ENCODE measurements at places on chromosomes 16 and 17.

DNA sequence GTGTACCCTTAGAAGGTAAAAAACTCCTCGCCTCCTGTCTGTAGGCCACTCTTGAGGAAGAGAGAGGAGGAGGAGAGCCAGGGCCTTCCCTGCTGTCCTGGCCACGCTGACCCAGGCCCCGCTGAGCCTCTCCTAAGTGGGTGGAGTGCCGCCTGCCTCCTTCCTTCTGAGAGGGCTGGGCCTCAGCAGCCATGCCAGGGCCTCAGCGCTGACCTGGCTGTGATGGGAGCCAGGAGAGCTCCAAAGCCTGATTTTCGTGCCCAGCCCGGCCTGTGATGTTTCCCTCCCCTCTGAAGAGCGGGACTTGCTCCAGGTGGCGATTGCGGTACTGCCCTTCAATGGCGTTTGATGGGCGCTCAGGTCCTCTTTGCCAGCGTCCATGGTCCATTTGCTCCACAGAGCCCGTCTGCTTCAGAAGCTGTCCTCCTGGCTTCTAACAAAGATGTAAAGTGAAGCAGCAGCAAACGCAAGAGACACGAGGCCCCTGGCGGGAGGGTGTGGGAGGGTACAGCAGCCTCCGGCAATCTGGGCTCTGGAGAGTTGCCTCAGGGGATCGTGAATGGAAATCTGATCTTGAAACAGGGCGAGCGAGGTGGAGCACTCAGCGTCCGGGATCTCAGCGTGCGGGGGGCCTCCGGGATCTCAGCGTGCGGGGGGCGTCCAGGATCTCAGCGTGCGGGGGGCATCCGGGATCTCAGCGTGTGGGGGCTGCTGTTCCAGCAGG, 93.5 kb downstream of the NPIPB11 start:
- peak; percentile 82 for DNase-seq

GRCh38 chr16:89505204-89506112, 2.7 kb upstream of the SPG7 start:
- peak; percentile 93 for DNase-seq

DNA sequence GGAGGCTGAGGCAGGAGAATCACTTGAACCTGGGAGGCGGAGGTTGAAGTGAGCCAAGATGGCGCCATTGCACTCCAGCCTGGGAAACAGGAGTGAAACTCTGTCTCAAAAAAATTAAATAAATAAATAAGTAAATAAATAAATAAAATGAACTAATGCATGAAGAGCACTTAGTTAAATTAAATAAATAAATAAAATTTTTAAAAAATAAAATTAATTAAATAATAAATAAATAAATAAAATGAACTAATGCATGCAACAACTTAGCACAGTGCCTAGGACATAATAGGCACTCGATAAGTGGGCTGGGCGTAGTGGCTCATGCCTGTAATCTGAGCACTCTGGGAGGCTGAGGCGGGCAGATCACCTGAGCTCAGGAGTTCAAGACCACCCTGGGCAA, 15.6 kb upstream of the CEP20 start:
- DNase-seq: no peak

GRCh38 chr16:78490847-78491246, 391.4 kb downstream of the WWOX start:
- no peak for DNase-seq

DNA sequence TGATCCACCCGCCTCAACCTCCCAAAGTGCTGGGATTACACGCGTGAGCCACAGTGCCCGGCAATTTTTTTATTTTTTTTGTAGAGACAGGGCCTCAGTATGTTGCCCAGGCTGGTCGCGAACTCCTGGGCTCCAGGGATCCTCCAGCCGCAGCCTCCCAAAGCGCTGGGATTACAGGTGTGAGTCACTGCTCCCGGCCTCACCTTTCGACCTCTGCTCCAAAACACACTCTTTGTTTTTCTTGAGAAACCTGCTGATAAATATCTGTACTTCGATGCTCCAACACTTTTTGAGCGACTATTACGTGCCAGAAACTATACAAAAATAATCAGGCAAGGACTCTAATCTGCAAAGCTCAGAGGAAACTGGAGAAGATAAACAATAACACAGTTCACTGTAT, 1.0 kb downstream of the MED1 start:
- DNase-seq: no peak

DNA sequence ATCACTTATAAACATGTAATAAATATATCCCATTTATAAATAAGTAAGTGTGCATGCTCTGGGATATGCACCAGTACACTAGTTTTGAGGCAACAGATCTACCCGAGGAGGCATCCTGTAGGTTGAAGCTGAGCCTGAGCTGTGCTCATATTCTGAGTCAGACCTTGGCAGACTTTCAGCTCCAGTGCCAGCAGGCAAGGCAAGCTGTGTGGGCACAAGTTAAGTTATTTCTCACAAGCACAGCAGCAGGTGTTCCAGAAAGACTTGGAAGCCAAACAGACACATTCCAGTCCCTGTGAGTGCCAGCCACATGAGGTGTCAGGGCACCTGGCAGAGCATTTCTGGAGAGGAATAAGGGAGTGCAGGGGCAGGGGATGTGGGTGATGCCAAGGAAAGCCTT, 1.3 kb upstream of the CLEC19A start:
- DNase-seq: no peak

GRCh38 chr16:22694887-22695382, 119.0 kb upstream of the HS3ST2 start:
- DNase-seq: no peak

DNA sequence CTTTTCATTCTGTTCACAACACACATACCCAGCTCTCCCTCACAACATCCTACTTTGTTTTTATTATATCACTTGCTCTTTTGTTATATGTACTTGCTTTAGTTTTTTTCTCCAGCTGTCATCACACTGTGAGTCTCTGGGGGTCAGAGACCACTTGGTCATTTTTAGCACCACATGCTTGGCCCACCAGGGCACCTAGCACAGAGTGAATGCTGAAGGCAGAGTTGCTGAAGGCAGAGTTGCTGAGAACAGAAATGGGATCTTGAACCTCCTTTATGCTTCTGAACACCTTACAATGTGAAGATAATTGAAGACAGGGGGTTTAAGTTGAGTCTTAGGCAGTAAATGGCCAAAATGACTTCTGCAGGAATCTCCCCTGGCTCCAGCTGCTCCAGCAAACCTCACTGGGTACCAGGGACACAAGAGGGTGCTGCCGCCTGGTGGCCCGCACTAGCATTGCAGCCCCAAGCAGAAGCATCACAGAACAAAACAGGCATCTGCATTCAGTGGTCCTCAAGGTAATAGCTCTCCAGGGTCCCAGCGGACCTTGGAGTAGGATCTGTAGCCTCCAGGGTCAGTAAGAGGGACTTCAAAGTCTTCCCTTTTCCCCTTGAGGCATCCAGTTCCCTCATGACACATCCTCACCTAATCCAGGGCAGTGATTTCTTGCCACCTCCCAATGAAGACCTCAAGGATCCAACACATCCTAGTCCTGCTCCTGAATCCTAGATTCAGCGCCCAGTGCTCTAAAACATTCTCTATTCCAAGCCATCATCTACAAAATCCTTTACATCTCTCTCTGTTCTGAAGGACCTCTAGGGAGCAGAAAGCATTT, 1972.6 kb downstream of the TP53TG3F start:
- DNase-seq: no peak

- no peak for DNase-seq
Observed at GRCh38 chr17:74962622-74963394, 9.8 kb downstream of the HID1 start.

- peak; percentile 93 for DNase-seq
Observed at GRCh38 chr17:72392056-72393010, 271.5 kb downstream of the SOX9 start.

GRCh38 chr17:31453896-31454295, 62.4 kb downstream of the RAB11FIP4 start:
- no peak for DNase-seq

DNA sequence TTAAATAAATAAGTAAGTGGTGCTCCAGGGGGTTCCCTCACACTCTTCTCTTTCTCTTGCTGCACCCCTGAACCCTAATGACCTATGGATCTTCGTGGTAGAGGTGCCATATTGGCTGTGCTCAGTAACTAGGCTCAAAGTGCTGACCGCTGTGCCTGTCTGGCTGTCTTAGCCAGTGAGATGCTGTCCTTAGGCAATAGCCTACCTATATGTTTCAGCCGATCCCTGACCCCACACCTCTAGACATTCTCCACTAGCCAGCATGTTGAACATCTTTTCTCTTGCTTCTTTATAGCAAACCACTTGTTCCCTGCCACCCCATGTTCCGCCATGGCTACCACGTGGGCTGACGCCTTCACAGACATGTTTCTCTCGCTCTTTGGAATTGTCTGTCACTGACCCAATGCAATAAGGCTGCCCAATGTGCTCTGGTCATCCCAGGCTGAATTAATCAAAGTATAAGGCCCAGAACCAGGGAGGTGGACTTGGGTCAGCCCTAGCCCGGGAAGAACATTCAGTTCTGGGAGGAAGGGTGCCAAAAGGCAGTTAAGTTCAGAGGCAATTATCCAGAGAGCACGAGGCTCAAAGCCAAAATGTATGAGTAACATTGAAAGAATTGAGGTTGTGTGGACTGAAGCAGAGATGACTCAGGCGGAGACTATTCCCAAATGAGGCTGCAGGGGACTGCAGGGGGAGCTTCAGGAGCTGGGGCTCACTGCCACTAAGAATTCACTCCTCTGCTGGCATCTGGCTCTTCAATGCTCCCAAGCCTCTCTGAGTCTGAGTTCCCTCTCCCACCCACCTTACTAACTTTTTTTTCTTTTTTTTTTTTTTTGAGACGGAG, 28.7 kb upstream of the TNRC6A start:
- no peak for DNase-seq

GRCh38 chr16:12586701-12587100, 217.0 kb downstream of the CPPED1 start:
- DNase-seq: no peak

DNA sequence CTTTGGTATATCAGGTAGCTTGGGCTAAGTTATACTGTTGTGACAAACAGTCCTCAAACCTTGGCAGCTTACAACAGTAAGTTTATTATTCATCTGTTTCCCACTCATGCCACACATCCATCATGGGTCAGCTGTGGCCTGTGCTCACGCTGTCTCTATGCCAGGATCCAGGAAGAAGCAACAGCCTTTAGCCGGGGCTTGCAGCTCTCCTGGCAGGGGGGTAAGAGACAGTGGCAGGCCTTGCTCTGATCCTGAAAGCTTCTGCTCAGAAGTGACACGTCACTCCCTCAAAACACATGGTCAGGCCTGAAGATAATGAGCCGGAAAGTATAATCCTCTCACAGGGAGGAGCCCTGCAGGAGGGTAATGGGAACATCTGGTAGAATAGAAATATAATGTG, 377.6 kb downstream of the CPPED1 start:
- DNase-seq: no peak

DNA sequence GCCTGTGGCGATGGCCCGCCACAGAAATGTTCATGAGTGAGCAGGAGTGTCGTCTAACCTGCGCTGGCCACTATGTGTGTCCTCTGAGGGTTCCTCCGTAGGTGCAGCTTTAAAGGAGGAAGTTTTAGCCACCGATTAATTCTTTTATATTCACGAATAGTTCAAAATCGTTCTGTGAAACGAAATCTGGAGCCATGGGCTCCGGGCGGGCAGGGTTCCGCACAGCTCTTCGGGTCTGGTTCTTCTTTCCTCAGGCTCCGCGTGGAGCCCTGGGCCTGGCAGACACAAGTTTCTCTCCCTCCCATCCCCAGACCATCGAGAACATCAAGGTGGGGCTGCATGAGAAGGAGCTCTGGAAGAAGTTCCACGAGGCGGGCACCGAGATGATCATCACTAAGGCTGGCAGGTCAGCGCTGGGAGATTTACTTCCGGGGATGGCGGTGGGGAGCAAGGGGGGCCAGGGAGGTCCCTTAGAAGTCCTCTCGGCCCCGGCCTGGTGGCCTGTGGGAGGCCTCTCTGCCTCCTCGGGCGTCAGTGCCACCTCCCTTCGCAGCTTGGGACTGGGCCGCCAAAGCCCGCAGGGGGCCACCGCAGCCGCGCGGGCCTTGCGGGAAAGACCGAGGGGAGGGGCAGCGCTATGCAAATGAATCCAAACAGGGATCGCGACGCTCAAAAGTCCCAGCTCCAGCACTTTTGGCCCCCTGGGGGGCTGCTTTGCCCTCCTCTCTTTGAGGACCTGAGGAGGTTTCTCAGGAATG, 5.2 kb downstream of the TBX4 start:
- no peak for DNase-seq

GRCh38 chr17:27481327-27481726, 25.1 kb downstream of the KSR1 start:
- DNase-seq: no peak

- DNase-seq: peak; percentile 20
Observed at GRCh38 chr16:17237350-17237944, 233.3 kb downstream of the XYLT1 start.

DNA sequence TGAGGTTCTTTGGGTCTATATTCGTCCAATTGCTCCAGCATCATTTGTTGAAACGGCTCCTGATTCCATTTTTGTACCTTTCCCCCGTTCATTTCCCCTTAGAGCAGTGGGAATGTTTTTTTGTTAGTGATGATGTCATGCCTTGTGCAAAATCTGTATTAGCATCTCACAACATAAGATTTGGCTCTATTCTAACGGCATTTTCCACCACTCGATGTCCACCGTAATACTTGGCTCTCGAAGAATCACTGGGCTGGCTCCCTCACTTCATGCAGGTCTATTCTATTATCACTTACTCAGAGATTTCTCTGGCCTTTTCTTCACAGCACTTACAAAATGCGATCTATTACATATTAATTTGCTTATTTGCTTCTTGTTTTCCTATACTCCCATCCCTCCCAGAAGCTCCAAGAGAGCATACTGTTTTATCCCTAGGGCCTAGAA, 571 bp upstream of the NME1 start:
- DNase-seq: peak; percentile 48

- no peak for DNase-seq
Observed at GRCh38 chr17:81685108-81685507, 1.3 kb downstream of the HGS start.

GRCh38 chr17:48567646-48568354, 10.3 kb downstream of the HOXB4 start:
- DNase-seq: no peak

- no peak for DNase-seq
Observed at GRCh38 chr16:2779978-2780898, 3.2 kb upstream of the ELOB start.

DNA sequence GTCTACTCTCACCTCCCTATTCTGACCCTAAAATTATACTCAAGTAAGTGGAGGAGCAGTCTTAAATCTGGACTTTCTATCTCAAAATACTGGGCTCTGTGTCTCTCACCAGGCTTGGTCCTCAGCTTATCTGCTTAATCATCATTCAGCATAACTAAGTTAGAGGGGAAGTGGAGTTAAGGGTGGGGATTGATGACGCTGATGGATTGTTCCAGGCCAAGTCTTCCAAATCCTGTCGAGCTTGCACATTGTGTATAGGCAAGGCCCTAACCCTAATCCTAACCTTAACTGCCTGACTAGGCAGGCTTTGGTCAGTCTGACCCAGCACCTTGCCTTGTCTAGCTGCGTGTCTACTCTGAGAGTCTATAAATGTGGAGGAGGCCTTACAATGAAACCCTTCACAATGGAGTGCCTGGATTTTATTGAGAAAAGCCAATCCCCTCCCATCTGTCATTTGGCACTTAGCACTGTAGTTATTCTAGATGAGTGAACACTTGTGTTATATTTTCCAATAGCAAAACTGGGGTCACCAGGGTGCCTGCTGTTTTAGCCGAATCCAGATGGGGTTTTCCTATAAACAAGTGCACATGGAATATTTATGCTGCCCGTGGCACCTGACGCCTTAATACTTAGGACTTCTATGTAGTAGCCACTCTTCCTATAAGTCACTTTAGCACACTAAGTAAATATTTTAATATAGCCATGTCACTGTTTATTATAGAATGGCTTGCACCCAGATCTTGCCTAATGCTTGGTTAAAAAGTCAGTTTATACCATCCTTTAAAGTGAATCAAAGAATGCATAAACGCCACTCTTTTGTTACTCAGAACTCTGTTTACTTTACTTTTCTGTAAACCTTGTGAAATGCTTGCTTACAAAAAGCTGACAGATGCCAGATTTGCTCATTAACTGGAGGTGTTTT, 193.2 kb upstream of the MYOCD start:
- DNase-seq: no peak

Data from kidney (tissue), 22 donors.